ENCODE measurements at places on chromosomes 1 and 21. TPM values are rescaled to one million over a fixed set of nuclear protein-coding genes. Genes with fewer than 3 reads are reported as not detected.

- DNase-seq, result no peak
Measured at GRCh38 chr1:22907528-22907927, 65.1 kb downstream of the LACTBL1 start.

GRCh38 chr1:52348704-52349300 is 17.2 kb downstream of the CC2D1B start:
- DNase-seq, result peak; percentile 49

DNA sequence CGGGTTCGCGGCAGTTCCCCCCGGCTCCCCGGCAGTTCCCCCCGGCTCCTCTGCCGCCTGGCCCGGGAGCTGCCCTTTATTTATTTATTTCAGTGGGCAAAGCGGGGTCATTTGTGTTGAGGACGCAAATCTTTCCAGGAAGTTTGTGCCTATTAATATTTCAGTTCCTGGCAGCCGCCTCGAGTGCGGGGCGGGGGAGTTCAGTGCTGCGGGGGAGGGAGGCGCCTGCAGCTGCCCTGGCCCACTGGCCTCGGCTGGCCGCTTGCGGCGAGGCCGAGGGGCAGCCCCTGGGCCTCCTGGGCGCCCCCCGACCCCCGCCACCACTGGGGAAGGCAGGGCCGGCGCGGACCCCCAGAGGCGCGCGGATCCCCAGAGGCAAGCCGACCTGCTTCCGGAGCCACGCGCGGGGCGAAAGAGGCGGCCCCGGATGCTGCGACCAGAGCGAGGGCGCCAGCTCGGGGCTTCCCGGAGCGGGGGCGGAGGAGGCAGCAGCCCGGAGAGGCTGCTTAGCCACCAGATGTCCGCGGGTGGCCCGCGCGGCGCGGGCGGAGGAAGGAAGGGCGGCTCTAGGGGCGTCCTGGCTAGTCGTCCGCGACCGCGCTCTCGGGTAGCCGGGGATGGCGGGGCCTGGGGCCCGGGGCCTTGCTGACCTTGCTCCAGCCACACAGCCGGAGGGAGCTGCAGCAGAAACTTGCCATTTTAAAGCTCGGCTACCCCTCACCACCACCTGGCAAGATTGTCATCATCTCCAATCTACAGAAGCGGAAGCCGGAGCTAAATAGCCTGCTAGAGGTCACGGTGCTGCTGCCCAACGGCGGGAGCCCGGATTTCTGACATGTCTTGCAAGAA is 48.0 kb downstream of the H3-3A start:
- peak; percentile 68 for DNase-seq

DNA sequence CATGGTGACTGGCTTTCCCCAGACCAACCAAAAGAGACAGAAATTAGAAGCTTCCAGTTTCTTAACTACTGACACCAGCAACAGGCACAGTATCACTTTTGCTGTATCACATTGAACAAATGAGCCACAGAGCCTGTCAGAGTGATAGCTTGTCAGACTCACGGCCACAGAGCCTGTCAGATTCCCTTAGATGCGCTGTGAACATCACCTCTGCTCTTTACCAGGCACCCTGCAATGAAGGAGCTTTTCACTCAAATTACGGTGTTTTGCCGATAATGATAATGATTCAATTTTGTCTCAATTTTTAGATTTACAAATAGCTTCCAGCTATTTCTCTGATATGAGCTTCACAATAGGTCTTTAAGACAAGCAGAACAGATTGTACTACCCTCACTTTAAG is 107.9 kb upstream of the GNG12 start:
- DNase-seq, result no peak

- no peak for DNase-seq
Measured at GRCh38 chr1:234515821-234516241, 36.9 kb upstream of the TARBP1 start.

- no peak for DNase-seq
Measured at GRCh38 chr1:245205864-245206263, 51.1 kb downstream of the KIF26B start.

RIPPLY3 gene
- total RNA-seq, result not detected

CC2D1B gene
- total RNA-seq, result 20.6 TPM

IL19 gene
- not detected for total RNA-seq
